Natural killer cell treated with Interleukin-12 subunit alpha and Interleukin-12 subunit beta and Interleukin-15 and Interleukin-18, amount 100 ng/mL, for 72 hours (primary cell): ENCODE measurements at places on chromosomes 2 and 18. TPM values are rescaled to one million over a fixed set of nuclear protein-coding genes. Genes with fewer than 3 reads are reported as not detected.
A peak's percentile ranks its signal among the peaks of the same experiment; 100 is the strongest.

The RTP5 gene
- total RNA-seq: not detected

The SPC25 gene
- 14.5 TPM for total RNA-seq

The VSNL1 gene
- not detected for total RNA-seq

- H3K4me3 ChIP-seq: no peak overlapping the region
- H3K27ac ChIP-seq: no peak overlapping the region
- H3K27me3 ChIP-seq: peaks cover 12% of the 10 kb centered on the region
- DNase-seq: no peak
- peaks cover 4% of the 10 kb centered on the region for H3K4me1 ChIP-seq
These were observed 97.2 kb upstream of the OTOS start for GRCh38 chr2:240237609-240238174.

DNA sequence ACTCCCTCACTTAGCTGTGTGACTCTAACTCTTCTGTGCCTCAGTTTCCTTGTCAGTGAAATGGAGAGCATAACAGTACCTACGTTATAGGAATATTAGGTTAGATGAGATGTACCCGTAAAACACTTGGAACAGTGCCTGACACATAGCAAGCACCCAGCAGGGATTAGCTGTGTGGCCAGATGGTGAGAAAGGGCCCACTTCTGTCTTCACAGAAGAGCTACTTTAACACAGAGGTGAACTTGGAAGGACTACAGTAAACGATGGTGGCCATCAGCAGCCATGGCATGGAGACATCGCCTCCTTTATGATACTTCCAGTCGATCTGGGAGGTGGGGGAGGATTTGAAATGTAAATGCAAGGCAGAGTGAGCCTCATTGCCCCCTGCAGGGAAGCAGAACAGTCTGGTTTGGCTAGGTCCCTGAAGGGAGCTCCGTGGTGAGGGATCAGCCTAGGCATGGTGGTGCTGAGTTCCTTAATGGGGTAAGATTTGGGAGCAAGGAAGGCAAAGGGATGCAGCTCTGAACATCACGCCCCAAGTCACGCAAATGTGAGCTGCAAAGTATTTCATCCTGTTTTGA is 101.7 kb upstream of the ALPP start:
- no peaks in the 10 kb centered on the region for H3K4me1 ChIP-seq
- no peak overlapping the region for H3K27ac ChIP-seq
- DNase-seq: no peak
- H3K36me3 ChIP-seq: peaks cover 6% of the 10 kb centered on the region
- H3K27me3 ChIP-seq: no peaks in the 10 kb centered on the region

GRCh38 chr2:226791056-226791486 is 8.5 kb downstream of the IRS1 start:
- DNase-seq: no peak
- no peaks in the 10 kb centered on the region for H3K36me3 ChIP-seq
- H3K4me3 ChIP-seq: peak overlapping the region; percentile 93
- peaks cover 9% of the 10 kb centered on the region for H3K4me1 ChIP-seq
- peaks cover 9% of the 10 kb centered on the region for H3K27me3 ChIP-seq
